ENCODE measurements at places on chromosomes 12 and 14.

DNA sequence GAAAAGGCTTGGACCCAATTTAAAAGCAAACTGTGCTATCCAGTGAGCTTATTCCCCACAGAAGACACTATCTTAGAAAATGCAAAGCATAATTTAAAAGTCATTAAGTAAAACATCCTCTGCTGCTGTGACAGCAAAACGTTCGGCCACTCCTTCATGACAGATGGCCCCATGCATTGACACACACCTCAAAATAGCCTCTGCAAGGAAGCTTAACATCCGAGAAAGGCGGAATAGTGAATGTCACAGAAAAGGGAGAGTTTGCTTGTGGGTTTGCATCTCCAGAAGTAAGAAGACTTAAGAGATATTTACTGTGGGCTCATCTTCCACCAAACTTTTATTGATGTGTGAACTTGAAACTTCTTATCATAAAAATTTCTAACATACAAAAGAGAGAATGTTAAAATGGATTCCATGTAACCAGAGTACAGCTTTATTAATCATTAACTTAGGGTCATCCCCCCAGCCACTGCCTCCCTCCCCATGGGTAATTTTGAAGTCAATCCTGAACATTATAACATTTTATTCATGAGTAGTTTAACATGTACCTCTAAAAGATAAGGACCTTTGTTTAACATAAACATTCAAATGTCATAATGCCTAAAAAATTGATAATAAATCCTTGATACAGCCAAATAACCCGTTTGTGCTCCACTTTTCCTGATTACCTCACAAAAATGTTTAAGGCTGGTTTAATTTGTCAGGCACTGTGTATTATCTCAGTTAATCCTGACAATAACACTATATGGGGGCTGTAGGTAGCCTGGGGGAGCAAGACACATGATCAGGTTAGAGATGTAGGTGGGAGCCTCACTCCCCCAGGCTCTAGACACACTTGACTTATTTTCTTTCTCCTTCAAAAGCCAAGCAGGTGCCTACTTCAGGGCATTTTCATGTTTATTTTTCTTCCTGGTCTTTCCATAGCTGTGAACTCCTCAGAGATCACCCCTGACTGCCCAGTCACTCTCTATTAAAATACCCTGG lies 119.7 kb upstream of the TMCC3 start:
- DNase-seq, result no peak

DNA sequence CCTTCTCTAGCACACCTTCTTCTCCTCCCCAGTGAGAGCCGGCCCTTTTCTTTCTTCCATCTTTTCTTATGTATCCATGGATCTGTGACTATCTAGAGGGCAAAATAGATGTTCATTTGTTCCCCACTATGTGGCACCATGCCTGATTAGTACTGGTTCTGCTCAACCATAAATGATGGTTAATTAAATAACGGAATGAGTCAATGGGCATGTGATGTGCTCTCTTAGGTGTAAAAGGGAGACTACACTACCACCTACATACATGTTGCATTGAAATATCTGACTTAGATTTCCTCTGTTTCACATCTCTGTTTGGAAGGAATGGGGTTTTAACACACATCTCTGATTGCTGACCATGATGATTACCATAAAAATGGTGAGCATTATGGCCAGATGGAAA lies 116.5 kb downstream of the BTG1 start:
- no peak for DNase-seq

- DNase-seq, result no peak
Observed at GRCh38 chr14:89575386-89576061, 158.5 kb upstream of the FOXN3 start.

GRCh38 chr12:120015313-120015712 lies 26.3 kb downstream of the BICDL1 start:
- peak; percentile 53 for DNase-seq

DNA sequence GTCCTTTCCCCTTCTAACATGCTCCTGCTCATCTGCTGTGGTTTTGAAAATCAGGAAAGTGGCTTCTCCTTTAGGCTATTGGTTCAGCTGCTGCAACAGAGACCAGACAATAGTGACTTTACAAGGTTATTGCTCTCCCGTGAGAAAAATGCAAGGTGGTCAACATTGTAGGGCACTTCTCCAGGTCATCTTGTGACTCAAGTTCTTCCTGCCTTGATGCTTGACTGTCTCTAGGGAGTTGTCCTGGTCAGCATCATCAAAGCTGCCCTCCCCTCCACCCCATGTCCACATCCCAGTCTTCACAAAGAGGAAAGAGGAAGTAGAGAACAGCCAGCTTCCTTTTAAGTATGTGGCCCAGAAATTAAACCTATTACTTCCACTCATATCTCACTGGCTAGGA lies 3.9 kb upstream of the TMEM63C start:
- DNase-seq, result no peak

DNA sequence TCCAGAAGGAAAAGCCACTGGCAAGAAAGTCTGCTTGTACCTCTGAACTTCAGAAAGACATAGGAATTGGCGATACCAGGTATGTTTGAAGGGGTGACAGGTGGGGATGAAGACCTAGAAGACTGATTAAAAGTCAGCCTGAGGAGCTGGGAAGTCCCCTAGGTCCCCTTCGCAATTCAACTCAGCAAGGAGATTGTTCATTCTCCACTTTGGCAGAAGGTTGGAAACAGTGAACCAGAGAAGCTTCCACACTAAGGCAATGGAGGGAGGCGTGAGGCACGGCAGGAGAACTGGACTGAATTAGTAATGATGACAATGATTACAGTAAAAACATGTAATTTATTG lies 240.3 kb upstream of the TMPO start:
- DNase-seq, result no peak

DNA sequence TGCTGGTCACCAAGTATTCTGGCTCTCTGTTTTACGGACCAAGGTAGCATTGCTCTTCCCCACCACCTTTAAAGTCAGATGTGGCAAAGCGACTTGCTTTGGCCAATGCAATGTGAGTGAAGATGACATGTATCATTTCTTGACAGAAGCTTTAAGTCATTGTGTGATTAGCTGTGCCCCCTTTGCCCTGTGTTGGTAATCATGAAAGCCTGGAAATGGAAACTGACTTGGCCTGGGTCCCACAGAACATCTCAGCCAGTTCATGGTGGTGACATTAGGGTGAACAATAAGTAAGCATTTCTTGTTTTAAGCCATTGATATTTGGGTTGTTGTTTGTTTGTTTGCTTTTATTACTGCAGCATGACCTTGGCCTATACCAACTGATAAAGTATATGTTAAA lies 15.9 kb upstream of the YLPM1 start:
- DNase-seq, result no peak

All from stimulated activated CD8-positive, alpha-beta memory T cell treated with anti-CD3 and anti-CD28 coated beads, Interleukin-4, amount 100 ng/mL, for 24 hours (primary cell).